IMR-90 (cell line): ENCODE measurements at places on chromosomes 12 and 14.

- peak; percentile 74 for DNase-seq
Measured at GRCh38 chr14:61524211-61524806, 171.0 kb upstream of the HIF1A start.

- DNase-seq = no peak
Measured at GRCh38 chr12:114649585-114649984, 34.4 kb downstream of the TBX3 start.

DNA sequence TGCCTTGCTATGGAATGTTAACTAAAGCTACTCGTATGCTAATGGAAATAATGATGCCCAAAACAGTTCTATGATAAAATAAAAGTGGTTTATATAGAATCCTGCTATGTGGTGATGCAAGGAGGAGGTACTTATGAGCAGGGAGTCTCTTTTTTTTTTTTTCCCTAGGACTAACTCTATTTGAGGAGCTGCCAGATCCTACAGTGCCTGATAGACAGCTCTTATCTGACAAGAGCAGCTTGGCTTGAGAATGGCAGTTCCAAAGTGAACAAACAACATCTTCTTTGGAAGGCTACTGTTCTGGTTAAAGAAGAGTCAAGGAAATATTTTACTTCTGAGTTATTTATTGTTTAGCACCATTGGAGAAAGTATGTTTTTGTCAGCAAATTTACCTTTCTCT is 10.2 kb upstream of the ACSM4 start:
- DNase-seq = no peak

DNA sequence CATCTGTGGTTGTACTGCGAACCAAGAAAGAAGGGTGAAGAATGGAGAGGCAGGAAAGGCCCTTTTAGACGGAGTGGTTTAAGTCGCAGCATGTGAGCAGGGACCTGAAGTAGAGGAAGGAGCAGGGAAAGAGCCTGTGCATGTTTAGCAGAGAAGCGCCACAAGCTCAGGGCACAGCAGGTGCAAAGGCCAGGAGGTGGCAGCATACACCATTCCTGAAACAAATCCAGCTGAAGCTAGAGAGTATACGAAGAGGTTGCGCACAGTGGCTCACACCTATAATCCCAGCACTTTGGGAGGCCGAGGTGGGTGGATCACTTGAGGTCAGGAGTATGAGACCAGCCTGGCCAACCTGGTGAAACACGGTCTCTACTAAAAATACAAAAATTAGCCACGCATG is 49.9 kb downstream of the HELB start:
- DNase-seq = peak; percentile 34

GRCh38 chr12:128079-128478 is 61.5 kb downstream of the IQSEC3 start:
- DNase-seq = no peak

GRCh38 chr12:42407306-42407705 is 81.3 kb downstream of the PPHLN1 start:
- peak; percentile 30 for DNase-seq

- DNase-seq = no peak
Measured at GRCh38 chr12:85392508-85392907, 112.5 kb downstream of the ALX1 start.

DNA sequence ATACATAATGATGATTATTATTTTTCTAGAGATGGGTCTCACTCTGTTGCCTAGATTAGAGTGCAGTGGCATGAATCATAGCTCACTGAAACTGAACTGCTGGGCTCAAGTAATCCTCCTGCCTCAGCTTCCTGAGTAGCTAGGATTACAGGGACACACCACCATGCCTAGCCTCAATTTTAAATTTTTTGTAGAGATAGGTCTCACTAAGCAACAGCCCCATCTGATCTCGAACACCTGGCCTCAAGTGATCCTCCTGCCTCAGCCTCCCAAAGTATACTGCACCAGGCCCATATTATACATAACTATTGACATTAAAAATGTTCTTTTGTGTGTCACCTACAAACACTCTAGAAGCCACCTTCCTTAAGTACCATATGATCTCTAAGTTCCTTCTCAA is 3.4 kb downstream of the TXNRD1 start:
- peak; percentile 74 for DNase-seq

DNA sequence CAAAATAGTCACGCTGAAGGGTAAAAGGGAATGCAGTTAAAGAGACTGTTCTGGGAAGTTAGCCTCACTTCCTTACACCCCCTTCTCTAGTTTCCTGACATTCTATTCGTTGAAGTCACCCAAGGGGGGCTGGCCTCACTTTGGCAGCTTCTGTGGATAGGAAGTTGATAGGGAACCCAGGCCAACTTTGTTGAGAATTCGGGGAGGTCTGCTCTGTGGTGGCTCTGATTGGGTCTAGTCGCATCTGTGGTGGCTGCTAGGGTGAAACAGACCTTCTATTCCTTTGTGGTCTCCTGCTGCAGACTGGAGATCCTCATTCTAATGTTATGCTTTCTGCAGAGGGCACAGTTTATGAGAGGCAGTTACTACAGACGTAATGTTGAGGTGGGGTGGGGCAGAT is 28.8 kb upstream of the GZMB start:
- no peak for DNase-seq

DNA sequence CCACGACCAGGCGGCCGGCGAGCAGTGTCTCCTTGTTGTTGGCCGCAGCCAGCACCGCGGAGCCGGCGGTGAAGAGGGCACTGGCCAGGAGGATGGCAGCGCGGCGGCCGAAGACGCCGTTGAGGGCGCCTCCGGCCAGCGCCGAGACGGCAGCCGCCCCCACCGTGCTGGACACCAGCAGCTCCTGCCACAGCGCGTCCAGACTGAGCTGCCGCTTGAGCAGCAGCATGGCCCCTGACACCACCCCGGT is 691 bp downstream of the SLC2A13 start:
- no peak for DNase-seq

DNA sequence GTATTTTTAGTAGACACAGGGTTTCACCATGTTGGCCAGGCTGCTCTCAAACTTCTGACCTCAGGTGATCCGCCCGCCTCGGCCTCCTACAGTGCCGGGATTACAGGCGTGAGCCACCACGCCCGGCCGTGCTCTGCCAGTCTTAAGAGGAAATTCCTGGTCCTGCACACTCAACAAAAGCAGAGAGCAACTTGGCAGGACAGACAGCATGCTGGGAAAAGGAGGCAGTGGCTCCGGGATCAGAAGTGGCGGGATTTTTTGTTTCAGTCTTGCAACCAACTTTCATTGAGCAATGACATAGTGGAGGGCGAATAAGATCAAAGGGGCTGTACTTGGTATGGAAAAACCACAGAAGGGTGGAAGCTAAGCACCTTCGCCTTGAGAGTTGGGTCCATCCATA is 2.1 kb downstream of the CKAP4 start:
- DNase-seq = peak; percentile 54

DNA sequence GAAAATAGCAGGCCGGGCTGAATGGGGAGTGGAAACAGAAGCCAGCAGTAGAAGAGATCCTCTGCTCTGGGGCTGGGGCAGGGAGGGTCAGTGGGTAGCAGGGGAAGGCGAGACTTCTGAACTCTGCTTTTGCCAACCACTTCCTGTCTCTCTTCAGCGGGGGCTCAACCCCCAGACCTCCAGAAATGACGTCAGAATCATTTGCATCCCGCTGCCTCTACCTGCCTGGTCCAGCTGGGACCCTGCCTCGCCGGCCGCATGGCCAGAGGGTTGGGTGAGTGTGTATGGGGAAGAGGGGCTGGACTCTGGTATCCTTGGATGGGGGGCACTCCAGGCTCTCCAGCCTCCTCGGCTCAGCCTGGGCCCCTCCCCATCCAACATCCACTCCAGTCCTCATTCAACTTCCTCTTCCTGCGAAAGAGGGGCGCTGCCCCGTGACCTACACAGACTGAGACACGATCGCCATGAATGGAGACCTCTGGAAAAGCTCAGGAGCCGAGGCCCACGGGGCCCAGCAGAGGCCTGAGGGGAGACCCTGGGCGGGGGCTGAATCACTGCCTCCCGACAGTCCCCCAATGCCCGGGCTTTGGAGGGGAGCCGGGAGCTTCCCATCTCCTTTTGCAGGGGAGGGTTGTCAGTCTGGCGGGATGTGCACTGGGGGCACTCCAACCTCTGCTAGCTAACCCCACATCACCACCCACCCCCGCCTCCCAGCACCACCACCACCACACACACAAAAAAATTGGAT is 458 bp upstream of the HOXC4 start:
- no peak for DNase-seq

DNA sequence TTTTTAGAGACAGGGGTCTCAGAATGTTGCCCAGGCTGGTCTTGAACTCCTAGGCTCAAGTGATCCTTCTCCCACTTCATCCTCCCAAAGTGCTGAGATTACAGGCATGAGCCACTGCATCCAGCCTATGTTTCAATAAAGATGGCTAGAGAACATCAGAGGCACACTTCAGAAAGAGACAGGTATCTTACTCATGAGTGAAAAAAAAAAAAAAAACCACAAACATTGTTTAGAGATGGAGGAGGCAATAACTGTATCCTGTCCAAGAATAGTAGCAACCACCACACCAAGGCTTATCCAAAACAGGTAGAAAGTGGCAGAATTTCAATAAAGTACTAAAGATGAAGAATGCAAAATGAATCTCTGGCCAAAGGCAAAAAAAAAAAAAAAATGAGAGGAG is 30.3 kb downstream of the EEA1 start:
- peak; percentile 10 for DNase-seq

DNA sequence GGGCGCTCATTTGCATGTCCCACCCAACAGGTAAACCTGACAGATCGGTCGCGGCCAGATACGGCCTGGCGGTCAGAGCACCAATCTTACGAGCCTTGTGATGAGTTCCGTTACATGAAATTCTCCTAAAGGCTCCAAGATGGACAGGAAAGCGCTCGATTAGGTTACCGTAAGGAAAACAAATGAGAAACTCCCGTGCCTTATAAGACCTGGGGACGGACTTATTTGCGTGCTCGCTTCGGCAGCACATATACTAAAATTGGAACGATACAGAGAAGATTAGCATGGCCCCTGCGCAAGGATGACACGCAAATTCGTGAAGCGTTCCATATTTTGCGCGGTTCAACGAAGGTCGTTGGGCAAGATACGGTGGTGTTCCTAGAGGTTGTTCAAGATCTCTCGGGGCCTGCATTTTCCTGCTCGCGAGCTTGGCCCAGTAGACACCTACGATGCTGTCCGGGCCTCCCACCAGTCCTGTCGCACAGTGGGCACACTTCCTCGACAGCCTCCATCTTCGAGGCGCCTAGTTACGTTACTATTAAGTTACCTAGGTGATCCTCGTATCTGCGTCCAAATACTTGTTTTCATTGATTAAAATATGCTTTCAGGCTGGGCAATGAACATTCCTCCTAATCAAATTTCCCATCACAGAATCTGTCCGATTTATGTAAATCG is at the start of gene RNU6-7:
TSS of gene RNU6-7 (plus strand) at position 230 of the 675 bp plus-strand sequence.
- DNase-seq = peak; percentile 17

- no peak for DNase-seq
Measured at GRCh38 chr12:128513831-128514230, 246.9 kb downstream of the TMEM132C start.

DNA sequence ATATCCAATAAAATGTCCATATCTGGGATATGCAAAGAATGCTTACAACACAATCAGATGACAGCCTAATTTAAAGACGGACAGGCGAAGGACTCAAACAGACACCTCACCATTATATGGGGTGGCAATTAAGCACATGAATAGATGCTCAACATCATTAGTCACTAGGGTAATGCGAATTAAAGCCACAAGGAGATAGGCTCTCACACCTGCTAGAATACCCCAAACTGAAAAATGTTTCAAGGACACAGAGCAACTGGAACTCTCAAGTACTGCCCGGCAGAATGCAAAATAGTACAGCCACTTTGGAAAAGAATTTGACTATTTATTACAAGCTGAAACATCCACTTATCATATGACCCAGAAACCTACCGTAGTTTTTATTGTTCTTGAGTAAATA is 42.9 kb downstream of the FERMT2 start:
- no peak for DNase-seq

- no peak for DNase-seq
Measured at GRCh38 chr14:106185837-106186233, 659.5 kb downstream of the TMEM121 start.

DNA sequence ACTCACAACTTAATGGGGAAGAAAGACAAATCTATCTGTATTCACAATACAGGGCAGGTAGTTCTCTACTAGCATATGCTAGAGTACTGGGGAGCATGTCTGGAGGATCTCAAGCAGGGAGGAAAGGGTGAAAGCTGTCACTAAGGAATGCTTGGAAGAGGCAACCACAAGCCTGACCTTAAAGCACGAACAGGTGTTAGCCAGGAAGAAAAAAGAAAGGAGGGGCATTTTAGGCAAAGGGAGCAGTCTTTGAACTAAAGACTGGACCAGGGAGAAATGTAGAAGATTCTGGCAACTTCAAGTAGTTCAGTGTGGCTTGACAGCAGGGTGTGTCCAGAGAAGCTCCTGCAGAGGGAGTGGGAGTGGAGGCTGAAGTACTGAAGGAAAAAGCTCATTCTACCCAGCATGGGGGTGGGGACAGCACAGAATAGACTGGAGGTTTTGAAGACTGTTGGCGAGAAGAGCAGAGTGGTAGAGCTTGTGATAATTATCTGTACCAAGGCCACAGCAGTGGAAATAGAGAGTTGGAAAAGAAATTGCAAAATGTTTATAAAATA is 50.9 kb downstream of the AP5M1 start:
- no peak for DNase-seq

- peak; percentile 73 for DNase-seq
Measured at GRCh38 chr12:63844391-63845341, at the start of gene SRGAP1. SRGAP1 (plus strand) TSS chr12:63844700; CDS start chr12:63844817, 117 bp downstream.
